ENCODE measurements at places on chromosomes 16 and 17.

DNA sequence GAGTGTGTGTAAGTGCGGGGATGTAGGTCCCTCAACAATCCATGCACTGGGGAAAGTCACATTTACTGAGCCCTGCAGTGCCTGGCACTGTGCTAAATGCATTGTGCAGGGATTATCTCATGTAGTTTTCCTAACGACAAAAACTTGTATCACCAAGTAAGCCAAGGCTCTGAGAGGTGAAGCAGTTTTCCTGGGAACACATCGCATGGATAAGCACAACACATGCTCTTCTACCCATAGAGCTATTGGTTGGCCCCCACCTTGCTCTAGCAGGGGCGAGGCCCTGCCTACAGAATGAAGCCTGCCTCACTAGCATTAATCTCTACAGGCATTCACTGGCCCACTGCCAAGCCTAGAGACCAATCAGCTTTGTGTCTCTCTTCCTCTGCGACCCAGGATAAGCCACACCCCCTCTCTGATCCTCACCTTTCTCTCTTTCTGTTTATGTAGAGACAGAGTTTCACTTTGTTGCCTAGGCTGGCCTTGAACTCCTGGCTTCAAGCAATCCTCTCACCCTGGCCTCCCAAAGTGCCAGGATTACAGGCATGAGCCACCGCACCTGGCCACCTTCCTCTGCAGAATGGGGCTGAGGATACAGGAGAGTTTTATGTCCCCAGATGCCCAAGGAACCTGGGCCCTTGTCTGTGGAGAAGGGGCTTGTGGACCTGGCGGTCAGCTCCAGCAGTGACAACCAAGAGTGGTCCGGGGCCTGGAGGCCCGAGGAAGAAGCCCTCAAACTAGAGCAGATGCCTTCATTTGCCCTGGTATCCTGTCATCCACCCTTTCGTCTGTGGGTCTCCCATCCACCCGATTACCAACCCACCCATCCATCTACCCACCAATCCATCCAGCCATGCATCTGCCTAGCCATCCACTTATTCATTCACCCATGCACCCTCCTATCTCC lies 12.8 kb downstream of the CDH16 start:
- DNase-seq: no peak

GRCh38 chr16:81496742-81497141 lies 52.1 kb downstream of the CMIP start:
- no peak for DNase-seq

DNA sequence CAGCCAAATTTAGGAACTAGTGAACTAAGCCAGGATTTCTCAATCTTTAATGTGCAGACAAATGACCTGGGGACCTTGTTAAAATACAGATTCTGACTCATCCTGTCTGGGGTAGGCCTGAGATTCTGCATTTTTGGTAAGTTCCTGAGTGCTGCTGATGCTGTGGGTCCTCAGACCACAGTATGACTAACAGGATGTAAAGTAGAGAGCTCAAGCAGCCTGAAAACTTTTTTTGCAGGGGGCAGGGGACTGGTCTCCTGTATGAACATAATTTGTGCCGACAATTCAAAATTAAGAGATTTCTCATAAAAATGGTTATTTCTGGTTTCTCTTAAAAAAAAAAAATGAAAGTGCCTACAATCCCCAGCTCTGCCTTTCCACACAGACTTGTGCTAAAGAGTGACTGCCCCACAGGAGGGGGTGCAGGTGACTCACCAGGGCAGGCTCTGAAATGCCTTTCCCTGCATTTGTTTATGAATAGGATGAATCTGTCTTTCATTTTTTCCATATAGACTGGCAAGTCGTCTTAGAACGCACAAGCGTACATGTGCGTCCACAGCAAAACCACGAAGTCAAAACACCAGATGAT lies 271.5 kb downstream of the PHKB start:
- DNase-seq: peak; percentile 95

DNA sequence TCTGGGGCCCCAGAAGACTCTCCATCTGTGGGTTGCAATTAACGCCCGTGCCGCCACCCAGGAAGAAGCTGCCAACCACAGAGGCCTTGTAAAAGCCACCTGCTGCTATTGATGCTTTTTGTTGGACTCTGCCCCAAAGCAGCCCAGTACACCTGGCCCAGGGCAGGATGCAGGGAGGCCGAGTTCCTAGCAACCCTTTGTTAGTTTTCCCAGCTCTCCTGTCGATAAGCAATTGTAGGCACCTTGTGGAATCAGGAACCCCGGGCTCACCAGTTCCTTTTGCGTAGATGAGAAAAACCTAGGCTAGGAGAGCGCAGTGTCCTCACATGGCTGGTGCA lies 103.3 kb downstream of the ABCC6 start:
- DNase-seq: no peak

- no peak for DNase-seq
Measured at GRCh38 chr16:61246592-61246991, 789.6 kb downstream of the CDH8 start.

DNA sequence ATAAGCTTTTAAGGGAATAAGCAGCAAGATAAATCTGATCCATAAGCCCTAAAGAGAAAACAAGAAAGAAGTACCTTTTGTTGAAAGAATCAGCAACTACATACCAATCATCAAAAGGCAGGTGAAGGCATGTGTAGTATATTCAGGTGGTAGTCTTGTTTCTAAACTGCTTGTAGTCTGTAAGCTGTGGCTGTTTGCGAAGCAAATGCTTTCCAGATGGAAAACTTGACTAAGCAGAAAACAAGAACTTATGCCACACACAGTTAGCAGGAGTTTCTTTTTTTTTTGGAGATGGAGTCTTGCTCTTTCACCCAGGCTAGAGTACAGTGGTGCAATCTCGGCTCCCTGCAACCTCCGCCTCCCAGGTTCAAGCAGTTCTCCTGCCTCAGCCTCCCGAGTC lies 5.7 kb downstream of the CBX1 start:
- no peak for DNase-seq

GRCh38 chr16:49701789-49702494 lies 154.0 kb downstream of the ZNF423 start:
- no peak for DNase-seq

- no peak for DNase-seq
Measured at GRCh38 chr17:76049836-76050537, 22.3 kb downstream of the SRP68 start.

GRCh38 chr16:12375046-12375740 lies 398.7 kb downstream of the SNX29 start:
- no peak for DNase-seq

GRCh38 chr16:54175169-54175551 lies 111.4 kb downstream of the IRX3 start:
- DNase-seq: no peak

DNA sequence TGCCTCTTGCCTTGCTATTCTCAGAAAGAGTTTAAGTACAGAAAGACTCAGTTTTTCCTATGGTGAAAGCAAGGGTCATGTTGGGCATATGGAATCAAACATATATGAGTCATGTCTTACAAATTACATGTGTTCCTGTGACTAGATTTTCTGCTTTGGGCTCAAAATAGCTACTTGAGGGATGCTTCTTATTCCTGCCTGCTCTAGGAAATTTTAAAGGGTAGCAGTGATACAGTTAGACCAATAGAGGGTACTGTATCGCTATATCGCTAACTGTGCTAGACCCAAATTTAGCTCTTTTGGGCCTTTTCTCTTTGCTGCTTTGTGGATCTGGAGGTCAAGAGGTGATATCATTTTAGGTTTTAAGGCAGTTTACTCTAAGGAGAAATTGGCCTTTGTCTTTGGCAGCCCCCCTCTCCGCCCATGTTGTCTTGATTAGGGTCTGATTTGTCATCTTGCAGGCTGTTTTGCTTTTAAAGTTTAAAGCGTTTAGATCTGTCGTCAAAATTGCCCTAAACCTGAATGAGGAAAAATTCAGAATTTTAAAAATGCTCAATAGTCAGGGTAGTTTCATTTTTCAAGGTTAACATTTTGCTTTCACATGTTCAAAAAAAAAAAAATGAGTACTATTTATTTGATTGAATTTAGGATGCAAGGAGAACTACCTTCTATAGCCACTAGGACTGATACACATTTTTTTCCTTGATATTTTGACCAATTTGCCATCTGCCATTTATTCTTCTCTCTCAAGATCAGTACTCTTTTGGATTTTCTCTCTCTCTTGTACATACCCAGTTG lies 8.8 kb downstream of the NFATC3 start:
- DNase-seq: peak; percentile 51

- DNase-seq: no peak
Measured at GRCh38 chr17:13599864-13600263, 1.9 kb downstream of the HS3ST3A1 start.

DNA sequence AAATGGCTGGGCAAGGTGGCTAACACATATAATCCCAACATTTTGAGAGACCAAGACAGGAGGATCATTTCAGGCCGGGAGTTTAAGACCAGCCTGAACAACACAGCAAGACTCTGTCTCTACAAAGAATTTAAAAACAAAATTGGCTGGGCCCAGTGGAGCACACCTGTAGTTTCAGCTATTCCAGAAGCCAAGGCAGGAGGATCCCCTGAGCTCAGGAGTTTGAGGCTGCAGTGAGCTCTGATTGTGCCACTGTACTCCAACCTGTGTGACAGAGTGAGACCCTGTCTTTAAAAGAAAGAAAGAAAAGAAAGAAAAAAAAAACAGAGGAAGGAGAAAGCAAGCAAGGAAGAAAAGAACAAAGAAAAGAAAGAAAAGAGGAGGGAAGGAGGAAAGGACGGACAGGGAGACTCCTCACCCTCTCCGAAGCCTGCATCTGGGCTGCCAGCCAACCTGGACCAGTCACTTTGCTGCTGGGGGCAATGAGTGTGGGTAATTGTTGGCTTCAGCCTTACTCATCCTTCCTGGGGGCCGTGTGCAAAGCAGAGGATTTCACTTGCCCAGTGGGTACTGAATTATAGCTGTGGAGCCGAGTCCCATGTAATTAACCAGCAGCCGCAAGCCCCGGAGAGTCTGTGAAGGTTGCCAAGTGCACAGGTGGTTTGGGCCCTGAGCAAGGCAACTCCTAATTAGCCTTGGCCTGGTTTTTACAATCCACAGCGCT lies 6.7 kb upstream of the MT4 start:
- DNase-seq: no peak

- no peak for DNase-seq
Measured at GRCh38 chr16:13756411-13757140, 163.4 kb upstream of the ERCC4 start.

DNA sequence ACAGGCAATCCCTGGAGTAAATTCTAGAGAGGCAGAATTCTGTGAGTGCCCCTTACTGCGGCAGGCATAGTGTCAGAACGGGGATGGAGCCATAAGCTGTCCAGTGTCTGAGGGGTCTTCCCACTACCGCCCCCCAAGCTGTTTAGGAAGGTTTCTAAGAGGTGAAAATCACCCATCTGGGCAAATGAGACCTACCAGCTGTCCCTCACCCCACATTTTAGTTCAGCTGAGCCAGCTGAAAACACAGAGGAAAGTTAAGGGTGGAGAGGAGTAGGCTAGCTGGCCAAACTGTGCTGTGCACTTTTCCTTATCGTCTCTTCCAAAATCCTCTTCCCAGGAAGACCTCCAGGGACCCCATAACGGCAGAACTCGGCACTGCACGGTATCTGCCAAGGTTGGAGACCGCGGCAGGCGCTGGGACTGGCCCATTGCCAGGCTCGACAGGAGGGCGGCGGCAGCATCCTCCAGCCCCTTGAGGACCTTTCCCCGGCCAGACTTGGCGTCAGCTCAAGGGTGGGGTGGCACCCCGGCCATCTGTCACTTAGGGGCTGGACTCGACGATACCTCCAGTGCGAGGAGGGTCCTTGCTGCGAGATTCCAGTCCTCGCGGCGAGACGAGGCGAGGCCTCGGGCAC lies 955 bp downstream of the ACLY start:
- DNase-seq: peak; percentile 55

- no peak for DNase-seq
Measured at GRCh38 chr17:7222972-7223292, 3.2 kb downstream of the ACADVL start.

DNA sequence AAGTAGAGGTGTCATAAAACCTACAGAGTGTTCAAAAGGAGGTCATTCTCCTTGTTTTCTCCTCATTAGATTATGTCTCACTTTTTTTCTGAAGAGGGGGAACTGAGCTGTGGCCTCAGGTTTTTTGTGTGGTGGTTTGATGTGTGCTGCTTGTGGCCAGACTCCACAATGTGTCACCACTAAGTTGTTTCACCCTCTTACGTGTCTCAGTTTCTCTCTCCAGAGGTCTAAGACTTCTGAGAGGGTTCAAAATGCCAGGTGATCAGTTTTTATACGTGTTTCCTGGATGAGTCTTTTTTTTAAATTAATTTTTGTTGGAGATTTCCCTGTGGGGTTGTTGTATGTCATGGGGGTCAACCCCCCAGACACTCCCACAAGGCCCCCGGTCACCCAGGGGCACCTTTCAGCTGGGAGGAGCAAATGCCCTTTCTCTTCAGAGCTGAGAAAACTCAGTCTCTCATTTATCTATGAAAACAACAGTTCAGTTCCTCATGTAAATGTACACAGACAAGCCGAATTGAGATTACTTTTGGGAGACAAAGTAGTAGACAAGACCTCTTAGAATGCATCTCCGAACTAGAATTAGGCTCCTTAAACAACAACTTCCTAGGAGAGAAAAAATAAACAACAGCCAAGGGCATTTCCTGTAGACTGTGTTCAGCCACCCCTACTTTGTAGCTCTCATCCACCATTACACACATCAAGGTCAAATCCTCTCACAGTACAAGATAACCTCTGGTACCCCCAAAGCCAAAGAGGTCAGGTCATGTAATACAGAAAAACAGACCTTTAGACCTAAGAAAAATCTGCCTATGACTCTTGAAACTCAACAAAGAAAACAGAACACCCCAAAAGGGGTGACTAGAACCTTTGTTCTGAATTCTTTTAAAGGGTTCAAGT lies 23.9 kb upstream of the TMEM98 start:
- DNase-seq: no peak

GRCh38 chr17:15422392-15422965 lies 44.9 kb downstream of the CDRT4 start:
- no peak for DNase-seq

DNA sequence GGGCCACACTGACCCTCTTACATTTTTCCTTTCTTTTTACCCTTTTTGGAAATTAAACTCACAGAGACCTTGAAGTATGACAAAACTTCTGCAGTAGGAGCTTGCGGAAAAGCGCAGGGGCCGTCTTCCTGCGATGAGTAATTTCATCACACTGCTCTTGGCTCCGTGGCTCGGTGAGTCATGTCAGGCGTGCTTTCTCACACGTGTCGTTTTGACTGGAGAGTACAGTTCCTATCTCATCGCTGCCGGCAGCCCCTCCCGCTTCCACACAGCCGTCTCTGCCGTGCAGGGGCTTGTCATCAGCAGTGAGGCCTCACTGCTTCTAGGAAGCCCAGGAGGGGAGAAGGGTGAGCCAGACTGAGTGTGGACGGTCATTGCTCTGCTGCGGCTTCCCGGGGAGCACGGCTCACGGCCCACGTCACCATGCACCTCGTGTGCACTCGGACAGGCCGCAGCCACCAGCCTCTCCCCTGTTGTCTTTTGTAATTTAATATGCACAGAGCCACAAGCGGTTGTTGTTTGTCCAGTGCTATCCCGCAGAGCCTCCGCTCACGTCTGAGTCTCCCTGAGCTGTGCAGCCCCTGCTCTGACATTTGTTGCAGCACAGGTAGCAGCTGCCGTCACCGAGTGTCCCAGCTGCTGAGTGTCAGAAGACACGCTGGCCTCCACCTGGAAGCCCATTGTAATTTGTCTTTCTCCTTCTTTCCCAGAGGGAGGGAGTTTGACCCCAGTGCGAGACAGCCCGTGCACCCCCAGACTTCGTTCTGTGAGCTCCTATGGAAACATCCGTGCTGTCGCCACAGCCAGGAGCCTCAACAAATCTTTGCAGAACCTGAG lies 99.4 kb upstream of the CHMP6 start:
- DNase-seq: peak; percentile 89

- no peak for DNase-seq
Measured at GRCh38 chr16:12043953-12044352, 67.4 kb downstream of the SNX29 start.

- DNase-seq: no peak
Measured at GRCh38 chr17:76631821-76632565, 11.6 kb downstream of the ST6GALNAC1 start.

- peak; percentile 47 for DNase-seq
Measured at GRCh38 chr16:9053006-9053601, 38.3 kb upstream of the HAPSTR1 start.

All from NB4 (cell line).